MM.1S (cell line): ENCODE measurements at places on chromosomes 6 and 20.

- no peak for DNase-seq
These were observed 5.9 kb downstream of the TUBB2B start for GRCh38 chr6:3221578-3221977.

GRCh38 chr6:3510178-3510577, 53.3 kb upstream of the SLC22A23 start:
- DNase-seq, result no peak

GRCh38 chr20:8996817-8997512, 71.9 kb upstream of the PLCB4 start:
- no peak for DNase-seq

- no peak for DNase-seq
These were observed 22.7 kb downstream of the HIVEP1 start for GRCh38 chr6:12034837-12035236.

- no peak for DNase-seq
These were observed 35.3 kb downstream of the ELOVL2 start for GRCh38 chr6:11008821-11009220.

GRCh38 chr20:25300496-25301170, 52.7 kb downstream of the PYGB start:
- no peak for DNase-seq
